ENCODE measurements at places on chromosomes 16 and 17.

DNA sequence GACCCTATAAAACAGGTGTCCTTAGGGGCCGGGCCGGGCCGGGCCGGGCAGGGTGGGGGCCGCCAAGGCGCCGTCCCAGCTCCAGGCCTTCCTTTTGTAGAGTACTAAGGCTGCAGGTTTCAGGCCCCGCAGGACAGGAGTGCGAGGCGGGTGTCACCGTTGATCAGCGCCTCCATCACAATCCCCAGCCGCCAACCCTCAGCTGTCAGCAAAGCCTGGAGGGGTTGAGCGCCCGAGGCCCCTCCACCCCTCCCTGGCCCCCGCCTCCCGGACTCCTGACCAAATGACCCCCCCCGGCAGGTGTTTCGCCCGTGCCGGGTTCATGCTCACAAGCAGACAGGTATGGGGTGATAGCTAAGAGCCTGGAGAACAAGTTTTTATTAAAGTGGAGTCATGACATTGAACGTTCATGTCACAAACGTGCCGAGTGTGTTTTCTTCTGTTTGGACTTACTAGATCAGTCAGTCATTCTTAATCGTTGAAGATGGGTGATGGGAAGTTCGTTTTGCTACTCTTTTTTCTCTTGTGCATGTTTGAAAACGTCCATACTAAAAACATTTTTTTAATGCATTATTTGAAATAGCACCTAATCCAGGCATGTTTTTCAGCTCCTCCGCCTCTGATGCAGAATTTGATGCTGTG lies 534 bp downstream of the ARL2BP start:
- DNase-seq, result no peak

- no peak for DNase-seq
Observed at GRCh38 chr16:85464383-85465305, 148.5 kb upstream of the GSE1 start.

- peak; percentile 62 for DNase-seq
Observed at GRCh38 chr17:34382621-34383124, 19.6 kb upstream of the CCL1 start.

DNA sequence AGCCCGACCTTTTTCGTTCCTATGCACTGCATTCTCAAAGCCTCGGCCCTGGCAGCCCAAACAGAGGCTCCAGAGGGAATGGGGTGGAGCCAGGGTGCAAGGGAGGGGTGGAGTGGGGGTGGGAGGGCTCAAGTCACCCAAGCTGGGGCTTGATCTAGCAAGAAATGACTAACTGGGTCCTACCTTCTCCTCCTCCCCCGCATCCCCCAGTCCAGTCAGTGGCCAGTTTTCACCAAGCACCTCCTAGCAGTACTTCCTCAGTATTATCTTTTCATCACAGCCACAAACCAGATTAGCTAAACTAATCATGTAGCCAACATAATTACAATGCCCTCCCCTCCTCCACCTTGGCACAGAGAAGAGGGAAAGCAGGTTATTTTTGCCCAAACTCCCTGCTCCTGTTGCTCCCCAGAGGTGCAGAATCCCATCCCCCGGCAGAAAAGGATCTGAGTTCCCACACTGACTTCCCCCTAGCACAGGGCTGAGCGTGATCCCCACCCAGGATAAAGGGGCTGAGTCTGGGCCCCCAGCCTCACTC lies 2.2 kb downstream of the JUP start:
- DNase-seq, result peak; percentile 13

DNA sequence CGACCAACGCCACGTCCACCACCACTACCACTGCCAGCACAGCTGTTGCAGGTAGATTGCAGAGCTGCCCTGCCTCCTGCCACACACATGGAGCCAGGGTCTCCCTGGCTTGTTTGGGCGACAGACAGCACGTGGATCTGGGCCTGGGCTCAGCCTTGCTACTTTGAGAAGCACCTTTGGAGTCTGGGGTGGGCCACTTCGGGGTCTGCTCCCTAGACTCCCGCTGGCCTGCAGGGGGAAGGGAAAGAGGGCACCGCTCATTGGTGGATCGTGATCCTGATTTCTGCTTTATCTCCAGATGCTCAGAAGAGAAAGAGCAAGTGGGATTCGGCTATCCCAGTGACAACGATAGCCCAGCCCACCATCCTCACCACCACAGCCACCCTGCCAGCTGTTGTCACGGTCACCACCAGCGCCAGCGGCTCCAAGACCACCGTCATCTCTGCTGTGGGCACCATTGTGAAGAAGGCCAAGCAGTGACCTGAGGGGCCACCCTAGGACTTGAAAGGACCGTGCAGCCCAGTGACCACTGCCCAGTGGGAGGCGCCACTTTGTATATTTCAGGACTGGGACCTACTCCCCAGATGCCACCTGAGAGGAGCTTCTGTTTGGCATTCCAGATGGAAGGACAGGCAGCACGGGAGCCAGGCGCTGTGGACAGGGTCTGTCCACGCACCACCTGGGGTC lies 15.1 kb upstream of the ITGB4 start:
- no peak for DNase-seq

- no peak for DNase-seq
Observed at GRCh38 chr16:79439901-79440300, 160.6 kb downstream of the MAF start.

DNA sequence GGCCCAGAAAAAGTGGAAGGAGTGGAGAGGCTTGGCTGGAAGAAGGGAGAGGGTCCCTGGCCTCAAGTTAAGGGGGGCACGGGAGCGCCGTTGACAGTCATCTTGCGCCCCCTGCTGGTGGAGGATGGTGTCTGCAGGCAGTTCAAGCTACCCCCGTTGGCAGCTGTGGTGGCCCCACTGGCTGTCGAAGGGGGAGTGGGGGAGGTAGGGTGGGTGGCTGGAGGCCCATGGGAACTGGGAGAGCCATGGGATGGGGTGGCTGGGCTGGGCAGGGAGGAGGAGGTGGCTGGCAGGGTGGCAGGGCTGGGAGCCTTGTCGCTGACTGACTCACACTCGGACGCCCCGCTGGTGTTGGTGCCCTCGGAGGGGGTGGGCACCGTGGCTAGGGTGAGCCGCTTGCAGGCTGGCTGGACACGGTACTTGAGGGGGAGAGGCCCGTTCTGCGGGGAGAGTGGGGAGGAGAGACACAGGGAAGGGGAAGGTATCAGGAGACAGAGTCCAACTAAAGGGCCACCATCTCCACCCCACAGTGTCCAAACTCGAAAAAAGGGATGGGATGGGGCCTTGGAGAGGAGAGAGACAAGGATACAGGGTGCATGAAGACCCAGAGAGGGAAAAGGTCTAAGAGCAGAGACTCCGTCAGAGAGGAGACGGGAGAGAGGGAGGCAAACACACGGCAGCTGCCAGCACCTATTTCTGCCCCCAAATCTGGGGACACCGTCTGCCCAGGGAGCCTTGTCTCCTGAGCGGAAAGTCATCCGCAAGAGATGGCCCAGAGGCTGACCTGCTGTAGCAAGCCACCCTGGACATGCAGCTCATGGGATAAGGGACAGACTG lies 5.2 kb downstream of the CISD3 start:
- DNase-seq, result no peak

DNA sequence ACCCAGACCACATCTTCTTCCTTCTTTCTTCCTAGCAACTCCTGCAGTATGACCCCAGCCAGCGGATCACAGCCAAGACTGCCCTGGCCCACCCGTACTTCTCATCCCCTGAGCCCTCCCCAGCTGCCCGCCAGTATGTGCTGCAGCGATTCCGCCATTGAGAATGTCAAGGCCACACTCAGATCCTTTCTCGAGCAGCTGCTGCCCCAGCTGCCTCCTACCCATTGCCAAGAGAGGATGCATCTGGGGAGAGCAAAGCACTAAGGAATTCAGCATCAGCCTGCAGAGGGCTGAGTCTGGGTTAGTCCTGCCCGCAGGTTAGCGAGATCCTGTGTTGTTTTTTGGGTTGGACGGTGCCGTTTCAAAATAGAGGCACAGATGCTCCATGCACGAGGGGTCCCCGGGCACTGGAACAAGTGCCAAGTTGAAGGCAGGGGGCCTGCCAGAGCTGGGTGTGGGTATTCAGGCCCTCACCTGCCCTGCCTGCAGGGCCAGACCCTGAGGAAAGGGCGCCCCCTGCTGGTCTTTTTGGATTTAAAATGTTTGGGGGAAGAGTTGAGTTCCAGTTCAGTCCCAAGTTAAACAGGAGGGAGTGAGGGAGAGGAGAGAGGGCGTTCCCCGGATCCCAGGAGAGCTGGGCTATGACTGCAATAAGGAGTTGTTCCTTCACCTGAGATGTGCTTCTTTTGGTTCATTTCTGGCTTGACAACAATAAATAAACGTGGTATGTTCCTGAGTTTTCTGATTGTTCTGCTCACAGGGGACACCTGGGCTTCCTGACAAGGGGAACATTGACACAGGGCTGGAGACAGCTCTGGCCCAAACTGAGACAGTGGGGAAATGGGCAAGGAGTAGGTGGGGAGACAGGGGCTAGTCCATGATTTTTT lies 4.9 kb downstream of the CDK3 start:
- peak; percentile 68 for DNase-seq

DNA sequence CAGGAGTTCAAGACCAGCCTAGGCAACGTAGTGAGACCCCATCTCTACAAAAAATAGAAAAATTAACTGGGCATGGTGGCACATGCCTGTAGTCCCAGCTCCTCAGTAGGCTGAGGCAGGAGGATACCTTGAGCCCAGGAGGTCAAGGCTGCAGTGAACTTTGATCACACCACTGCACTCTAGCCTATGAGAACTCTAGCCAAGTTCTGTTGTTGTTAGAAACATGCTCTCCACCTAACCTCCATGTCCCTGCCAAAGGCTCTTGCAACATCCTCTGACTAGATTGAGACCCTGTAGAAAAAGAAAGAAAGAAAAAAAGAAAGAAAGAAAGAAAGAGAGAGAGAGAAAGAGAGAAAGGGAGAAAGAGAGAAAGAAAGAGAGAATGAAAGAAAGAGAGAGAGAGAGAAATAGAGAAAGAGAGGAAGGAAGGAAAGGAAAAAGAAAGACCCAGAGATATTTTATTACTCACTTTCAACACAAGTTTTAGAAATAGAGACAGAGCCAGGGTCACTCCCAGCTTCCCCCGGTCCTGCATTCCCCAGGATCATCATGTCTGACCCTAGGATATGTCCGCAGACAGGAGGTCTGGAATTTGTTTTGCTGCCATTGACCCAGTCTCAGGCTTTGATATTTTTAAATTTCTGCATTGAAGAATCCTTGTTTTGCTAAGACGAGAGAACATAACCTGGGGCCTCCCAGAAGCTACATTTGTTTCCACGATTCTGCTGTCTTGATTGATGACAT lies 376.5 kb upstream of the CDH5 start:
- DNase-seq, result no peak

DNA sequence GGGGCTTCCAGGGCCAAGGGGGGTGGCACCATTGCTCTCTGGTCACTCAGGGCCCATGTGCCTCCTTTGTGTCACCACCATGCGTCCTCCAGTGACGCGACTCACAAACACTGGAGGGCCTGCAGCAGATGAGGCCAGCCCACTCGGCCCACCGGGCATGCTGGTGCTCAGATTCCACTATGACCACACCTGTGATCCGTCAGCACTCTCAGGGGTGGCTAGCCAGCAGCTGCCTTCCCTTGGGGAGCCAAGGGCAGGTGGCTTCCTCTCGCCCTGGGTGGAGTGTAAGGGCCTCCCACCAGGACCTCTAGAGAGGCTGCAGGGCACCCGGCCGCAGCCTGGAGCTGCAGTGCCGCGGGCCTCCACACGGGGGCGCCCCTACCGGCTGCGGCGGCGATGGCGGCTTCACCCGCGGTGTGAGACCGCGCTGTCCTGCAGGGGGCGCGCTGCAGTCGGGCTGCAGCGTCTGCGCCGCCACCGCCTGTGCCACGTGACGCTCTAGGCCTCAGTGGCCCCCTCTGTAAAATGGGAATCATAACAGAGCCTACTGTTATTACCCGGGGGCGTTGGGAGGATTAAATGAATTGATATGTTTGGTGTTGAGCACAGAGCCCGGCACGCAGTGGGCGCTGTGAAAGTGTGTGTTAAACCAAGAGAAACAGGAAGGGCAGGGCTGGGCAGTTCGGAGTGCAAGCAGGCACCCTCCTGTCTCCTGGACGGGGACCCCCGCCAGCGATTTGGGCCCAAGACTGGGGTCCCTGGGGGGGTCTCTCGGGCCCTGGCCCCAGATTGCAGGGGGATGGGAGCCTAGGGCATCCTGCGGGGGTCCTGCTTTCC lies 192.4 kb upstream of the GSE1 start:
- DNase-seq, result peak; percentile 78

GRCh38 chr17:47252209-47252608 lies 1.4 kb upstream of the ITGB3 start:
- no peak for DNase-seq

- DNase-seq, result no peak
Observed at GRCh38 chr17:69286257-69286656, 40.7 kb downstream of the ABCA5 start.

DNA sequence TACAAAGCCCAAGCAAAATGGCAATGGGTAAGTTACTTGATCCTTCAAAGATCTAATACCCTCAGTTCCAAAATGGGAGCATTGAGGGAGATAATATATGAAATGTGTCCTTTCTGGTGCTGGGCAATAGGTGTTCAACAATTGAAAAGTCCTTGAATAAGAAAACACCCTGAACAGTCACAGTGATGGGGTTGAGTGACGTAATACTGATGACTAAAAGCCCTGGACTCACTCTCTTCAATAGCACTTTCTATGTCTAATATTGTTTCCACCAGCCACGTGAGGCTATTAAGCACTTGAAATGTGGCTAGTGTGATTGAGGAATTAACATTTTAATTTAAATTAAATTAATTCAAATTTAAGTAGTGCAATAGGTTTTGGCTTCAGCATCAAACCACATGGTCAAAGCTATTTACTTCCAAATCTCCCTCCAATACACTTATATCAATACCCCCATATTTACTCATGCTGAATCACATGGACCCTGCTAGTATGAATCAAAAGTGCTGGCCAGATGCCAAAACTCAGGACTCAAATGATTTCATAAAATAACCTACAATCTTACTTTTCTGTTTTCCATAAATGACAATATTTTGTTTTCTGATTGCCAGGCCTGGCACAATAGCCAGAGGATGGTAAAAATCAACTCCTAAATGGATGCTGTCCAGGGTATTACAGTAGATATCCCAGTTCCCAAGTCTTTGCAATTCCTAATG lies 516.2 kb downstream of the HAPSTR1 start:
- DNase-seq, result no peak

GRCh38 chr17:72556944-72557826 lies 436.4 kb downstream of the SOX9 start:
- peak; percentile 34 for DNase-seq

DNA sequence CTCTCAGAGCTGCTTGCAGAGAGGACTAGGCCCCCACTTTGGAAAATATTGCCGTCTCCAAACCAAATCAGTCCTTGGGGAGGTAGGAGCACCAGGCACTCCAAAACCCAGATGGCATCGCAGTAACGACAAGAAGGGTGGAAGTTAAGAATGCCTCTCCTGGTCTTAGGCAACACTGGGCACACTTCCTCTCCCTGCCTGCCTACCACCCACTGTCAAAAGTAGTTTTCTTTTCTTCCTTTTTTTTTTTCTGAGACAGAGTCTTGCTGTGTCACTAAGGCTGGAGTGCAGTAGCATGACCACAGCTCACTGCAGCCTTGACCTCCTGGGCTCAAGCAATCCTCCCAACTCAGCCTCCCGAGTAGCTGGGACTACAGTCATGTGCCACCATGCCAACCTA lies 47.2 kb downstream of the SRL start:
- DNase-seq, result no peak

All from T-helper 2 cell treated with Interferon-gamma antibody and Interleukin-4, amounts not matched to agents 5 μg/mL and 100 μg/mL, for 36 hours (primary cell).